HTR-8/SVneo (cell line): ENCODE measurements at places on chromosomes 4 and X.

GRCh38 chr4:1402516-1403091 is 3.6 kb downstream of the NKX1-1 start:
- no peak for DNase-seq

DNA sequence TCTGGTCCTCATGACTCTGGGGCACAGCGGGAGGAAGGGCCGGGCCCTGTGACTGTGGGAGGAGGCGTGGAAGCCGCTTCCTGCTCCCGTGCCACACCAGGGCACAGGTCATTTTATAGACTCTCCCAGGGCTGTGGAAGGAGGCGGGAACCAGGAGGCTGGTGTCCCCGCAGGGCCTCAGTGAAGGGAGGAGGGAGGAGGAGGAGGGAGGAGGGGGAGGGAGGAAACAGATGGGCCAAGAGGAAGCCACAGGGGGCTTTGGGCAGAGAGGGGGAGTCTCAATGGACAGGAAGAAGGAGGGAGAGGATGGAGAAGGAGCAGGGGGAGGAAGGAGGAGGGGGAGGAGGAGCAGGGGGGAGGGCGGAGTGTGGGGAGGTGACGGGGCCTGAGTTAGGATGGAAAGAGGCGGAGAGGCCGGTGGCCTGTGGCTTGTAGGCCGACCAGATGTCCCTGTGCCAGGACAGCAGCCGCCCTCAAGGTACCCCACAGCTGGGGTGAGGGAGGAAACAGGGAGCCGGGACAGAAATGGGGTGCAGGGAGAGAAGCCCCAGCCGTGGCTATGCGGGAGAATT is 6.2 kb upstream of the PLCXD1 start:
- no peak for DNase-seq

DNA sequence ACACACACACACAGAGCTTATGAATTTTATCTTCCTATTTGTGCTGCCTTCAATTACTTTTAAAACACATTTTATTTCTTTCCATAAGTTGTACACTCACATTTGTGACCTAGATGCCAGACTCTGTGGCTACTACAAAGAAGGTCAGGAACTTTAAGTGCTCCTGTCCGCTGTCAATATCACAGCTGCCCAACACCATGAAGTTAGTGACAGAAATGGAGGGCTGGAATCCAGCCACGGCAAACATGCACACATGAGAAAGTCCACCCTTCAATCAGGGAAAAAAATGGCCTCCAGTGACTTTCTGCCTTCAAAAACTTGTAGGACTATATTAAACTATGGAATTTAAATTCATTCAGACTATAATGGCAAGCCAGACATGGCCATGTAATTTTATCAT is 334.4 kb upstream of the FSTL5 start:
- no peak for DNase-seq

DNA sequence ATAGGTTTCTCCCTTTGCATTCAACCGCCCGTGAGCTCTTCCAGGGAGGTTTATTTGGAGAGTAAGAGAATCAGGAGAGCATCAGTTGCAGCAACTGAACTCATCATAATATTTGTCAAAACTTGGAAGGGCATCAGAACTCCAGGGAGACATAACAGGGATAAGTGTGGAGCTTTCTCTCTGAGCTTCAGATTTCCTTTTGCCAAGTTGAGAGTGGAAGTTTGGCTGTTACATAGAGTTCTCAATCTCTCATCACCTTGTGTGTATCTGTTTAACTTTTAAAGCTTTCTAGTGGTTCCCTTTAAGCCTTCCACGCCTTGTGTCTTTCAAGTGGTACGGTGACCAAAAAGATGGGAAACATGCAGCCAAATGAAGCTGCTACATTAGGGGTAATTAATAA is 18.8 kb downstream of the BMP3 start:
- no peak for DNase-seq

DNA sequence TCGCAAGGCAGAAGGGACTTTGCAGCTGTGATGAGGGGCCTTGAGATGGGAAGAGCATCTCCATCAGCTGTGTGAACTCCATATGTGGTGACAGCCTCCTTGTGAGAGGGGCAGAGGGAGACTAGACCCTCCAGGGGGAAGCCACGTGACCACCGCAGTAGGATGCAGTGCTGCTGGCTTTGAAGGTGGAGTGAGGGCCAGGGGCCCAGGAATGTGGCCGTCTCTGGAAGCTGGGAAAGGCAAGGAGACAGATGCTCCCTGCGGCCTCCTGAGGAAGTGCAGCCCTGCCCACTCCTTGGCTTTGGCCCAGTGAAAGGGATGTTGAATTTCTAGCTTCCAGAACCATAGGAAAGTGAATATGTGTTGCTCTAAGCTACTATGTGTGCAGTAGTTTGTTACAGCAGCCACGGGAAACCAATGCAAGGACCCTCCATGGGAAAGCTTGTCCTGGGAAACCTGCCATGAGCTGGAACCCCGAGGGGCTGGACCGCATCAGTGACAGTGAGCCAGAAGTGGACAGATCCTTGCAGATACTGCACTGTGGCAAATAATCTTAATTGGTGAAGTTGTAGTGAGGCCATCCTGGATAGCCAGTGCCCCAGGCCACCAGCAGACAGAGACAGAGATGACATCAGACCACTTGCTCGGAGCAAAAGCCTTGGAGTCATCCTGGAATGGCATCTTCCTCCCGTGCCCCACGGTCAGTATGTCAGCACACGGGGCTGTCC is 35.4 kb upstream of the SORCS2 start:
- no peak for DNase-seq

- no peak for DNase-seq
These were observed 96.5 kb upstream of the PUDP start for GRCh38 chrX:7244405-7244804.

- DNase-seq, result peak; percentile 41
These were observed 9.7 kb upstream of the GEMIN8 start for GRCh38 chrX:14039344-14039743.

DNA sequence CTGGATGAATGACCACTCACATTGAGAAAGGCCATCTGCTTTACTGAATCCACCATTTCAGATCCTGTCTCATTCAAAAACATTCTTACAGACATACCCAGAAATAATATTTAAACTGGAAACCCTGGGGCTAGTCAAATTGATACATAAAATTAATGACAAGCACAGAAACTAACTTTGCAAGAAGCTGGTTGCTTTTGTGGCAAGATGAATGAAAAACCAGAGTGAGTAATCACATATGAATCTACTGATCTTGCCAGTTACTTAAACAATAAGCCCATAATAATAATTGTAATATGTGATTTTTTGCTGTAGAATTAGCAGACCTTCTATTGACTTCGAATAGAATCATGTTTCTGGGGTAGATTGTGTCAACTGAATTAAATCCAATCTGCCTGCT is 235.1 kb downstream of the PPARGC1A start:
- no peak for DNase-seq

DNA sequence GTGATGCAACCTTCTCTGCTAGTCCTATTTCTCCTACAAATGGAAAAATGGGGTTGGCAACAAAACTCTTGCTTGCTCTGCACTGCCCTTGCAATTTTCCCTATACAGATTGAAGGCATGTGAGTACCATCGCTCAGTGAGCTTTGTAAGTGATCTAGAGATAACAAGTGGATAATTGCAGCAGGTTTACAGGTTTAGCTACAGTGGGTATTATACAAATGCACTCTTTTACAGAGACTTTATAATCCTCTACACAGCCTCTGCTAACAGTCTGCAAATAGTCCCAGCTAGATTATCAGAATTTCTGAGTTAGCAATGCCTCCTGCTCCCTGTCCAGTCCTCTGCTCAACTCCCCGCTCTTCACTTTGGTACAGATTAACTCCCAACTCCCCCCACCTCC is 11.1 kb downstream of the LEF1 start:
- DNase-seq, result no peak

- no peak for DNase-seq
These were observed 75.4 kb upstream of the C4orf50 start for GRCh38 chr4:6093671-6094070.

- no peak for DNase-seq
These were observed 13.4 kb downstream of the CFAP97 start for GRCh38 chr4:185190306-185190856.

DNA sequence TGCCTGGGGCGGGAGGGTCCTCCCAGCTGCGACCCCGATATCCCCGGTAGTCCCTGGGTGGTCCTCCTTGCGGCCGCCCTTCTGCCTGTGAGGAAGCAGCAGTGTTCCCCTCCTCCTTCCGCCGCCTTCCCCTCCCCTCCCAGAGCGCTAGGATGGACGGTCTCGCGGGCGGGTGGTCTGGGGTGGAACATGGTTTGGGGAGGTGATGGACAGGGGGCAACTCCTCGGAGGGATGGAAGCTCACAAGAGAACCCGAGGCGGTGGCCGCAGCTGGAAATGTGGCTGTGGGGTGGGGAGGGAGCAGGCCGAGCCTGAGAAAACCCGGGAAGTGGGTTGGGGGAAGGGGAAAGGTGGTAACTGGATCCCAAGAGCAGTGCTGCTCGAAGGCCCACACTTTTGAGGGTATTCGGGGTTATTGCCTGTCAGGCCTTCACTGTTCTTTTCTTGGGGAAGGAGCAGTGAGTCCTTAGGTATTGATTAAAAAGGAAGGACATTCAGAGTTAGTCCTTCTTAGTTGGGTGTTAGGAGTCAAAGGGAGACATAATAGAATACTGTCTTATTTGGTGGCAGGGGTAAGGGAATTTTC is 581 bp downstream of the UBE2K start:
- peak; percentile 42 for DNase-seq

GRCh38 chr4:158993891-158994290 is 109.0 kb upstream of the RAPGEF2 start:
- DNase-seq, result no peak

- DNase-seq, result no peak
These were observed 79.4 kb downstream of the SLC10A6 start for GRCh38 chr4:86769794-86770193.

- DNase-seq, result no peak
These were observed 353.8 kb downstream of the MAPK10 start for GRCh38 chr4:86006057-86006456.

DNA sequence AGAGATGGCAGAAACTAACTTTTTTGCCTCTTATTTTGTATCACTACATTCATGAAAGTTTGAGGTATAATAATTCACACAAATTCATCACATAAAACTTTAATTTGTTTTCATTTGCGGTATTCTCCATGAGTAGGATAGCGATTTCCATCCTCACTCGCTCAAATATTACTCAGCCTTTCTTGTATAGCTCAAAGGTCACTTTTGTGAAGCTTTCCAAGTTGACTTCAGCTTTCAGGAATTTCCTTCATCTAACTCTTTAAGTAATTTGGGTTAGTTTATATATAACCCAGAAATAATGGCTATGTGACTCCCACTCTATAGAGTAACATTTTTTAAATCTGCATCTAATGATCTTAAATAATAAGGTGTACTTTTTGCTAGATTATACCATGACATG is 314.4 kb downstream of the IL1RAPL1 start:
- DNase-seq, result no peak

- DNase-seq, result no peak
These were observed 69.0 kb downstream of the HPRT1 start for GRCh38 chrX:134528960-134529359.

GRCh38 chr4:110518889-110519490 is 43.0 kb downstream of the ENPEP start:
- no peak for DNase-seq

- no peak for DNase-seq
These were observed 23.4 kb downstream of the WFS1 start for GRCh38 chr4:6293097-6293445.

DNA sequence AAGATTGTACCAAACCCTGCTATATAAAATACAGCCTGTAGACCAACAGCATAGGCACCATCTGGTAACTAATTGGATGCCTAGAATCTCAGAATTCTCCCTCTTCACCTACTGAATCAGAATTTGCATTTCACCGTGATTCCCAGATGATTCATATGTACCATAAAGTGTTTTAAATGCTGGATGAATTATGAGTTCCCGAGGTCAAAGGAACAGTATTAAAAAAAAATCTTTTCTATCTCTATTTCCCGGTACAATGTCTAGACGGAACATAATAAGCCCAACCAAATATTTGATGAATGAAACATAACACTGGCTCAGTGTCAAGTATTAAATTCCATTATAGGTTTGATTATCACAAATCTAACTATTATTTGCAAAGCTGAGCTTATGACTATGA is 280.0 kb downstream of the ANKRD50 start:
- peak; percentile 10 for DNase-seq

DNA sequence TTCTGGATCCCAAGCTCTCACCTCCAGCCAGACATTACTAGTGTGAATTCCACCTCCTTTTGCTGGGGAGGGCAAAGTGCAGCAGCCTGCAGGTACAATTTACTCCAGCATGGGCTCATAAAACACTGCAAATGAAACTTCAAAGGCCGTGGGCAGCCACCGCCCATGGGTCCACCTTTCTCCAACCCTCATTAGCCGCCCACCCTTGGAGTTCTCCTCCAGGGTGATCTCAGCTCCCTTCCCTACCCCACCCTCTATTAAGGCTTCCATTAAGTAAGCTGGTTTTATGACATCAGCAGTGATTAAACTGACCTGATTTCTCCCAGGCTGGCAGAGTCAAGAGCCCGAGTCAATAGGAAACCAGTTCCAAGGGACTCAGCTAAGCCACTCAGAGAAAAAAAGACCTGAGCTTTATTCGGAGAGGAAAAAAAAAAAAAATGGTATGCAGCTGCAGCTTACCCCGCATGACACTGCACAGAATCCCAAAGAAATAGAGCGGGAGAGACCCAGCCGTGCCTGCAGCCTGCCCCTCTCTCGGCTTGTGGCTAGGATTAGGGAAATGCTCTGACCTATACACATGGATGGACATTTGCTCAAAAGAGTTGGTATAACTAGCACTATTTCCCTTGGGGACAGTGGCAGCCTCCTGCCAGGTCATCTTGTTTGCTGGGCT is 319.6 kb downstream of the PTTG2 start:
- DNase-seq, result no peak

- DNase-seq, result no peak
These were observed 273.2 kb downstream of the IL15 start for GRCh38 chr4:141909541-141909940.

GRCh38 chr4:38242822-38243387 is 282.7 kb downstream of the PTTG2 start:
- no peak for DNase-seq

- DNase-seq, result no peak
These were observed 175.3 kb downstream of the MAML3 start for GRCh38 chr4:139978692-139979091.

DNA sequence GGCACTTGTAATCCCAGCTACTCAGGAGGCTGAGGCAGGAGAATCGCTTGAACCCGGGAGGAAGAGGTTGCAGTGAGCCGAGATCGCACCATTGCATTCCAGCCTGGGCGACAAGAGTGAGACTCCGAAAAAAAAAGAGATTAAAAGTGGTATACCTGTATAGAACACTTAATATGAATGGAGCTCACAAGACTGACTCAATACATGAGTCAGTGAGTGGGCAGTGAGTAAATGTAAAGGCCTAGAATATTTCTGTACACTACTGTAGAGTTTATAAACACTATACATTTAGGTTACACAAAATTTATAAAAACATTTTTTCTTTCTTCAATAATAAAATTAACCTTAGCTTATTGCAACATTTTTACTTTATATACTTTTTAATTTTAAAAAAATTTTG is 93.8 kb downstream of the CENPC start:
- peak; percentile 5 for DNase-seq

DNA sequence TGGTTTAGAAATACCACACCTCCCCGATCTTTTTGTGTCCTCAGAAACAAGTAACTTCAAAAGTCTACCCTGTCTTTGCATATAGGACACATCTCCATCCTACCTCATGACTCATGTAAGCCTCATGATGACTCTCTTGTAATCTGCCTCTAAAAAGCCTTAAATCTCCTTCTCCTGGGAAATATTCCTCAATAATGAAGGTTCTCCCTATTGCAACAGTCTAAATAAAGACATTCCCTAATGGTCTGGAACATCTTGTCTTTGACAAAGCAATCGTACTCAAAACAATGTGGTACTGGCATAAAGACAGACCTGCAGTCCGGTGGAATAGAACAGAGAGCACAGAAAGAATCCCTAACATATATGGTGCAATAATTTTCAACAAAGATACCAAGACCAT is 257.7 kb downstream of the OPHN1 start:
- no peak for DNase-seq

- DNase-seq, result no peak
These were observed 73.9 kb downstream of the KDR start for GRCh38 chr4:55051532-55051931.
